GM04504 (cell line): ENCODE measurements at places on chromosomes 6 and 20.

GRCh38 chr20:31390490-31390889, at the start of gene DEFB119:
Gene DEFB119, minus strand, starts transcription at chr20:31390590. Its CDS starts 107 bp downstream, at chr20:31390483.
- no peak for DNase-seq

DNA sequence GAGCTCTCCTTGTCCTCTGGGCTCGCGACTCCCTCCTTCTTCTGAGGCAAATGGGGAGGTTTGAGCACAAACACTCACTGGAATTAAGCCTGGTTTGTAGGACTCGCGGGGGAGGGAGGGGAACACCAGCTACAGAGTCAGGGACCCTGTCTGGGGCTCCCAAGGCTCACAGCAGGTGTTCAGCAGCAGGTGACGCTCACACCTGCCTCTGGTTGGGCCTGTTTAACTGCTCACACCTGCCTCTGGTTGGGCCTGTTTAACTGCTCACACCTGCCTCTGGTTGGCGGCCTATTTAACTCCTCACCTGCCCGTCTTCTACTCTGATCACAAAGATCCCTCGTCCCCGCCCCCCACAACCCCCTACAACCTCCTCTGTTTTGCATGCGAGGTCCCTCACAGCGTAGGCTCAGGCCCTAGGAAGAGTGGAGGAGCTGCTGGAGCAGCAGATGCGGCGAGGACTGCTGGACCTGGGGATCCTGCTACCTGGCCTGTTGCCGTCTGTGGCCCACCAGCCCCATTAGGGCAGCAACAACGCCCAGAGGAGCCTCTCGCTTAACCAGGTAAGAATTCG, 181.9 kb downstream of the ERMARD start:
- no peak for DNase-seq

- DNase-seq: no peak
Observed at GRCh38 chr6:156825475-156825874, 48.3 kb downstream of the ARID1B start.

- DNase-seq: no peak
Observed at GRCh38 chr6:100229512-100229911, 235.2 kb downstream of the SIM1 start.

DNA sequence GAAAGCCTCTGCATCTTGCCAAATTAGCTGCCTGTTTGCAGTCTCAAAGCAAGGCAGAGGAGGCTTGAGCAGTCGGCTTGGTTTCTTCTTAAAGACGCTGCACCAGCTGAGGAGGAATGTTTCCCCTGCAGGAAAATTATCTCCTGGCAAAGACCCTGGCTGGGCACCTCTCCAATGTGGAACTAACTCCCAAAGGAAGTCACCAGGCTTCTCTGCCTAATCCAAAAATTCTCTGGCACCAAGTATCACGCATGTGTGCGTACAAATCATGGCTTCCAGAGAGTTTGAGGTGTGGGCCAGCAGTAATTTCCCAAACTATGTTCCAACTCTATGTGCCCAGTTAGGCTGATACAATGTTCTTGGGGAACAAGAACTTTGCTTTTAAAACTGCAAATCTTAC, 176.2 kb downstream of the KIF16B start:
- peak; percentile 9 for DNase-seq

DNA sequence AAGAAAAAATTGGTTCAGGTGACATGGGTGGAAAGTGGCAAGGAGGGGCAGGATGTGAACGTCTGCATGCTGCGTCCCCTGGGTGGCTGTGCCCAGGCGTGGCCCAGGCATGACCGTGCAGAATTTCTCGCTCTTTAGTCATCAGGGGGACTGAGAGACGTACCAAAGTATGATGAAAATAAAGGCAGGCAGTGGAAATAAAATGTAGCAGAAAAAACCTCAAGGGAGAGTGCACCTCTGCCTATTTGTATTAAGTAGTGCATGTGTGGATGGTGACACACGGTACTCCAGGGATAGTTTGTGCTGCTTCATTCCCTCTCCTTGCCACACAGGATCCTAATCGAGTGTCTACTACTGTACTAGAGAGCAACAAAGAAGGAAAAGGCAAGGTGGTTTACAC, 81.1 kb downstream of the ATP9A start:
- DNase-seq: no peak

GRCh38 chr20:6828794-6829423, 61.4 kb downstream of the BMP2 start:
- DNase-seq: peak; percentile 36

GRCh38 chr6:127110712-127111111, 7.8 kb upstream of the RSPO3 start:
- no peak for DNase-seq

DNA sequence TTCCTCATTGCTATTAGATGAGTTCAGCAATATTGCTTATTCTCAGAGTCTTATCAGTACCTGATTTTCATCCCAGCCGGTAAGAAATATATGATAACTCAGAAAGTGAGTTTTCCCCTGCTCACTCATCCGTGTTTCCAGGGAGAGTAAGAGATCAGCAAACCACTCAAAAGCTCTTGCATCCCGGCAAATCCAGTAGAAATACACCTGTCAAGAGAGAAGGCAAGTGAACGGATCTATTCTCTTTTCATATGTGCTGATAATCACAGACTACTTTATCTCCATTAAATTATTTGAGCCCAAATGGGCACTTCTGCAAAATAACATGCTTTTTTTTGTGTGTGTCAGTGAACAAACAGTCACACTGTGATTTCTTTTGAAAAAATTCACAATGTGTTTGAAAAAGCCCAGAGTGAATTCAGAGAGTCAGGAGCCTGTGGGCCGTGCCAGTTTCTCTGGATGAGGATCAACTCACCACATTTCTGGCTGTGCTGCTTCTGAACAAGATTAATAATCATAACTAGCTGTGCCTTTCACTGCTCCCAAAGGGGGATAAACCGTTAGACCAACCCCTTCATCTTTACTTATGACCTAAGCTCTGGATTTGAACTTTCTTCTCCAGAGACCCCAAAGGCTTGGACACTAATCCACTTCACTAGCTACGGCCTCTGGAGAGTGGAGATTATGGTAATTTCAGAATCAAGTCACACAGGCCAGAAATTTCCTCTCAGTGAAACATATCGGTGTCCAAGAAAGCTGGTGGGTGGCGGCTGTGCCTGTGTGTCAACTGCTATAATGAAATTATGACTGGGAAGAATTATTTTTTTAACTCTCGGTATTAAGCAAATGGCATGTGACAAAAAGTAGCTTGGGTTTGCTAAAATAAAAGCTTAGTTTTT, 44.2 kb downstream of the NOX3 start:
- DNase-seq: no peak

DNA sequence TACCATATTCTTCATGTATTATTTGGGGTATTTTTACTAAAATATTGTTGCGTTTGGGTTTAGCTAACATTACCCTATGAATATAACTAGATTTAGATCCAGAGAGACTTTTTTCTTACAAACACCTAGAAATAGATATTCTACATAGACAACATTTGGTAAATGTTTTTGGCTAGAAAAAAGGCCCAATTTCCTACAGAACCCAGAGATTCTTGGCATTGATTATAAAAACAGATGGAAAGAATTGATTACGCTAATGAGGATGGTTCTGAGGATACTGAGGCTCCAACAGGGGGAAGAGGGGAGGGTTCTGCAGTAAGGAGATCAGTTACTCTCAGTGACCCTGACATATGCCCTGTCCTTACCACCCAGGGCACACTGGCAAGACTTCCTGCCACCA, 123.2 kb downstream of the IPCEF1 start:
- no peak for DNase-seq

GRCh38 chr6:170289180-170289931, 1.5 kb downstream of the DLL1 start:
- no peak for DNase-seq

GRCh38 chr6:1553562-1554083, 56.1 kb upstream of the FOXC1 start:
- DNase-seq: no peak

DNA sequence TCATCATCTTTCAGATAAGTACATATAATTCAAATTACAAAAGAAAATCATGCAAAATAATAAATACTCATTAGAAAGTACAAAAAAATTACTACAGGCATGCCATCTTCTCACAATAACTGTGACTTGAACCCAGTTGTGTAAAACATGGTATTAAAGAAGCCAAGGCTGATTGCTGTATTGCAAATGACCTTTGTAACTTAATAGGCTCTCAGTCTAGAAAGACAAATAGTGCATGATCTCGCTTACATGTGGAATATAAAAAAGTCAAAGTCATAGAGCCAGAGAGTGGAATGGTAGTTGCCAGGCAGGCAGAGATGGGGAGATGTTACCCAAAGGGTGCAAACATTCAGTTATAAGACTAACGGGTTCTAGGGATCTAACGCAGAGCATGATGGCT, 626.1 kb downstream of the COL12A1 start:
- no peak for DNase-seq

DNA sequence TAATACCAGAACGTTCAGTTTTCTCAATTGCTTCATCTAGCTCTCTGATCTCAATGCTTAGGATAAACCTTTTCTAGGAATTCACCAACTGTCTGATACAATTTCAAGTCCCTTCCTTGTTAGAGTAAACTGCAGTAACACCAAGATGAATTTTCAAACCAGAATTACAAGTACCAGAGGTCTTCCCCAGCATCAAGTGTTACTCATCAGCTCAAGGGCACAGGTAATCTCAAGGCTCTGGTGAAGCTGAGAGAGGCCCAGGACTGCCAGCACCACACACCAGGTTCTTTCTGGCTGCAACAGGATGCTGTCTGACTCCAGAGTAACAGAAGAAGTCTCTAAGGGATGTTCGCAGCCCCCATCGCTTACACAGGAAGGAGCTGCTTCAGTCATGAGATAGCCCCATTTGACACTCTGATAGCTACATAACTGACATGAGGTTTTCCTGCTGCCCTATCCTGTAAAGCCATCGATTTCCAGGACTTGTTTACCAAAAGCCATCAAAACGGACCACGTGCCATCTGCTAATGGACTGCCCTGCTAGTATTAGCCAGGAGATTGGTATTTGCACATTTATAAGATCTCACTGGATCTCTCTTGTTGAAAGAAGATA, 549.4 kb downstream of the UTRN start:
- DNase-seq: no peak

GRCh38 chr6:166201878-166202277, 34.2 kb upstream of the TBXT start:
- no peak for DNase-seq

GRCh38 chr6:39197521-39197920, 31.8 kb downstream of the KCNK5 start:
- DNase-seq: no peak

DNA sequence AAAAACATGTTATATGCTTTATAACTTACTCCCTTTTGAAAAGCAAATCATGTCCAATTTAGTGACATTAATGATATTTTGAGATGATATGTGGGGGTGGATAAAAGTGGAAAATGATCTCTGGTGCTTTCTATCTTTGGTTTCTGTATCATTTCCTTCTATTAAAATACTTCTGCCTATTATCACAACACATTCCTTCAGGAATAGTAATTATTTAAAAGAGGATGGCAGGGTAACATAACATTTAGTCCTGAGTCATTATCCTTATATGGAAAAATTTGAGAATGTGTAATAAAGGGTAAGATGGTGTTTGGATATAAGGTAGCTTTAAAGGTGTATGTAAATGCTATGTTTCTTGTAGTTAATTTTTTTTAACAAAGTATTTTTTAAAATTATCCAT, 657.7 kb downstream of the PHF3 start:
- no peak for DNase-seq

DNA sequence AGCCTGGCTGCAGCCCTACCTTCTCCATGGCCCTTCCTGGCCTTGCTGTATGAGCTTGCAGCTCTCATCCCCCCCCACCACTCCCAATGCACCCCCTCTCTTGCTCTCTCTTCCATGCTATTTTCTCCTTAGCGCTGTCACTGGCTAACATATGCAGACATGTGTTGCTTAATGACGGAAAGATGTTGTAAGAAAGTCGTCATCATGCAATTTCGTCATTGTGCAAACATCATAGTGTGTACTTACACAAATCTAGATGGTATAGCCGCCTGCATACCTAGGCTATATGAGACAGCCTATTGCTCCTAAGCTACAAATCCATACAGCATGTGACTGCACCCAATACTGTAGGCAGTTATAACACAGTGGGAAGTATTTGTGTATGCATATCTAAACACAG, 27.0 kb downstream of the ANGPT4 start:
- no peak for DNase-seq

- no peak for DNase-seq
Observed at GRCh38 chr6:126955621-126956020, 162.8 kb upstream of the RSPO3 start.

DNA sequence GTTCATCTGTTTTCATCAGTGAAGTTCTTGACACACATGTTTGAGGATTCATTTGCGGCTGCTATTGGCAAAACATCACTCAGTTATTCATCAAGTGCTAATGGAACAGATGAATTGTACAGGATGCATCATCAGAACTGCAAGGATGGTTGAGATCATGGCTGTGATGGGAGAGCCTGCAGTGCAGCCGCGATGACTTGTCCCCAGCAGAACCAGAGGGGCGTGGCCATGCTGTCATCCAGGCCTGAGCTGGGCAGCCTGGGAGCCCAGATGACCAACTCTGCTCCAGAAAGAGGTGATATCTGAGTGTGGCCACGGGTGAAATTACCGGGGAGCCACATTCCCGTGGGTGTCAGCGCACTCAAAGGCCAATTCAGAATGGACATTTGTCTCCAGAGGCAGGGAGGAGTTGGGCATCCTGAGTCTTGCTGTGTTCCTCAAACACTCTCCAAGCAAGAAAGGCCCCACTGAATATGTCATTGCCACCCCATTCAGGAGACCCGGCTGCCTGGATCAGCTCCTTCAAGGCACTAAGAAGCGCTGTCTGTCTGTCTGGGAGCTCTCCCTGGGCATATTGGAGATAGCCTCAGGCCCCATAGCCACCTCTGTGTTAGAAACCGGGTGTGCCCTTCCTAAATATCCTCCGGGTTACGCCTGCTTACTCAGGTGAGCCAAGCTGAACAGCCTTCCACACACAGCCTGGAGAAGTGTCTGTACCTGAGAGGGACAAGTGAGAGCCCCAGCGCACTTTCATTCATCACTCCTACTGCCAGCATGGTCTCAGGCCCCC, 66.7 kb downstream of the SYNDIG1 start:
- DNase-seq: peak; percentile 1

DNA sequence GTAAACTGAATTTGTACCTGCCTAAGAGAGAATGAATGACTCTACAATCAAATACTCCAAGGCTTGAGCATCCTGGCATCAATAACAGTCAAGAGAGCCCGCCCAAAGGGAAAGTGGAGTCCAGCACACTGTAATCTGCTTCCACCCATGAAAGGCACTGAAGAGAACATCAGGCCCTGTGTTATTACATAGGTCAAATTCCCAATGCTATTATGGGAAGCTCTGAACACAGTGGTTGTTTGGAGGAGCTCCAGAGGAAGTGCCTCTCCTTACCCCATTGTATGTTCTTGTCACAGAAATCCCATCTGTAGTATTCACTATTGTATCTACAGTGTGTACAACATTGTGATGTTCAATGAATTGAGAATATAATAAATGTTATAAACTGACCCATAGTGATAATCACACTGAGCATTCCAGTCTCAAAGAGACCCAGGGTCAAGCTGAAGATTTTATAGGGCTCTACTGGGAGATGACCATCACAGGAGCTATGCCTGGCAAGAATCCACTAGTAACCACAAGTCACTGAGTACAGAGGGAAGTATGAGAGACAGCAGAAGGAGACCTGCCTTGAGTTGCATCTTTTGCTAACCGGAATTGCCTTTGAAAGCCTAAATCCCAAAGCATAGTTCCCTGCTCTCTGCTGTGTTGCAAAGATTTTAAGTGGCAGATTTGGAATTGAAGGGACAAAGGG, 446.7 kb downstream of the GJA1 start:
- DNase-seq: peak; percentile 90
